ENCODE measurements at places on chromosomes 12 and 14. TPM values are rescaled to one million over a fixed set of nuclear protein-coding genes. Genes with fewer than 3 reads are reported as not detected.

DNA sequence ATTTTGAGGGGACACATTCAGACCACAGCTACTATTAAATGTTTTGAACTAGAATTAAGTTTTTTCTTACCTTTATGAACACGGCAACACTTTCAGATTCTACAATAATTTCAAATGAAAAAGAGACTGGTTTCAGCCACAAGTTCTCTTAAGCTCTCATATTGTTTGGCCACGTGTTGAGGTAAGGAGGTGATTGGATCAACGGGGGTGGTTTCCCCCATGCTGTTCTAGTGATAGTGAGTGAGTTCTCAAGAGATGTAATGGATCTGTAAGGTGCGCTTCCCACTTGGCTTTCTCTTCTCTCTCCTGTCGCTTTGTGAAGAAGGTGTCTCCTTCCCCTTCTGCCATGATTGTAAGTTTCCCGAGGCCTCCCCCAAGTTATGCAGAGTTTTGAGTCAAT is 48.9 kb upstream of the DYRK2 start:
- no peak for DNase-seq
- H3K4me3 ChIP-seq = no peak overlapping the region
- H3K27me3 ChIP-seq = no peaks in the 10 kb centered on the region
- peaks cover 7% of the 10 kb centered on the region for H3K36me3 ChIP-seq
- H3K4me1 ChIP-seq = peaks cover under 1% of the 10 kb centered on the region
- no peak overlapping the region for H3K27ac ChIP-seq

The GLI1 gene
- 0.54 TPM for total RNA-seq

DNA sequence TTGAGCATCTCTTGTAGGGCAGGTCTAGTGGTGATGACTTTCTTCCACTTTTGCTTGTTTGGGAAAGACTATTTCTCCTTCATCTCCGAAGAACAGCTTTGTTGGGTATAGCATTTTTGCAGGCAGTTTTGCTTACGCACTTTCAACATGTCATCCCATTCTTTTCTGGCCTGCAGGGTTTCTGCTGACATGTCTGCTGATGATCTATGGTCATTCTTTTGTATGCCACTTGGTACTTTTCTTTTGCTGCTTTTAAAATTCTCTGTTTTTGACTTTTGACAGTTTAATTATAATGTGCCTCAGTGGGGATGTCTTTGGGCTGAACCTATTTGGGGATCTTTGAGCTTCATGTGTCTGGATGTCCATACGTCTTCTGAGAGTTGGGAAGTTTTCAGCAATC is 78.2 kb downstream of the PTHLH start:
- H3K4me3 ChIP-seq = no peak overlapping the region
- H3K36me3 ChIP-seq = no peaks in the 10 kb centered on the region
- DNase-seq = no peak

GRCh38 chr12:3042394-3042793 is 34.8 kb upstream of the TSPAN9 start:
- H3K27ac ChIP-seq = no peak overlapping the region
- H3K4me1 ChIP-seq = no peaks in the 10 kb centered on the region
- DNase-seq = no peak
- H3K4me3 ChIP-seq = no peak overlapping the region
- peaks cover 14% of the 10 kb centered on the region for H3K27me3 ChIP-seq

The ADCY4 gene
- 6.3 TPM for total RNA-seq

GRCh38 chr12:101115326-101115725 is 94.7 kb downstream of the SLC5A8 start:
- no peaks in the 10 kb centered on the region for H3K27me3 ChIP-seq
- no peaks in the 10 kb centered on the region for H3K36me3 ChIP-seq
- no peaks in the 10 kb centered on the region for H3K4me1 ChIP-seq
- no peak for DNase-seq
- H3K27ac ChIP-seq = no peak overlapping the region

Data from activated naive CD8-positive, alpha-beta T cell treated with anti-CD3 and anti-CD28 coated beads, Interleukin-2, amount 10 ng/mL, durations not matched to agents 7 days and 5 days (primary cell).